ENCODE measurements at places on chromosomes 5 and 9.

DNA sequence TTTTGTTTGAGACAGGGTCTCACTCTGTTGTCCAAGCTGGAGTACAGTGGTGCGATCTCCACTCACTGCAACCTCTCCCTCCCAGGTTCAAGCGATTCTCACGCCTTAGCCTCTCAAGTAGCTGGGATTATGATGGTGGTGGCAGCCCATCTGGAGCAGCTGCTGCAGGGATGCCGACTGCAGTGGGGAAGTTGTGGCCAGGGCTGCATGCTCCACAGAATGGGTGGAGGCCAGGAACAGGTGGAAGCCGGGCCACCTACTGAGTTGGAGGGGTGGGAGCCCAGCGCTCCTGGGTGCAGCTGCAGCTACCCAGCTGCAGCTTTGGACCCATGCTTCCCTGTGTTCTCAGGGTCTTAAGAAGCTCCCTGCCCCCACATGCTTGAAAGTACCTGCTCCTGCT lies 99.7 kb downstream of the SCAI start:
- DNase-seq: no peak

DNA sequence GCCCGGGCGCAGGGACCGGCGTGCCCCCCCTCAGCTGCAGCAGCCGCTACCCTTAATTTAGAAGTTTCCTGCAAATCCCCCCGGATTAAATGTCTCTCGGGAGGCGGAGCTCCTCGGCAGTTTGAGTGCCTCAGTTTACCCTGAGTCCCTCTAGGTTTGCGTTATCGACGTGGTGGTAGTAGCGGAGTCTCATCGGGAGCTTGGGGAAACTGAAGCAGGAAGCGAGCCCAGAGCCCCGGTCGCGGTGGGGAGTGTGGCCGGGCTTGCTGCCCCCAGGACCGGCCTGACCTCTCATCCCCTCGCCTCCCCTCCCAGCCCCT lies 529 bp upstream of the TPM2 start:
- no peak for DNase-seq

DNA sequence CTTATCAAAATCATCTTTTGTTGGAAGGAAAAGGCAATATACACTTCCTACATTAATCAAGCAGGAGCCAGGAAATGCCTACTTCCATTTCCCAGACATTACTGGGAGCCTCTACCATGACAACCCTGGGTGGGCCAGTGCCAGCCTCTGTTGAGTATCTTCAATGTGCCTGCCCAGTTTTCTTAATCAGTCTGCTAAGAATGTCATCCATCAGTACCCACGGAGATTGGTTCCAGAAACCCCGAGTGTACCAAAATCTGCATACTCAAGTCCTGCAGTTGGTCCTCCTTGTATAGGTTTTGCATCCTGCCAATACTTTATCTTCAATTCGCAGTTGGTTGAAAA lies 82.4 kb downstream of the MARCHF3 start:
- DNase-seq: no peak

- peak; percentile 31 for DNase-seq
Measured at GRCh38 chr5:153863951-153864350, 174.8 kb downstream of the FAM114A2 start.

DNA sequence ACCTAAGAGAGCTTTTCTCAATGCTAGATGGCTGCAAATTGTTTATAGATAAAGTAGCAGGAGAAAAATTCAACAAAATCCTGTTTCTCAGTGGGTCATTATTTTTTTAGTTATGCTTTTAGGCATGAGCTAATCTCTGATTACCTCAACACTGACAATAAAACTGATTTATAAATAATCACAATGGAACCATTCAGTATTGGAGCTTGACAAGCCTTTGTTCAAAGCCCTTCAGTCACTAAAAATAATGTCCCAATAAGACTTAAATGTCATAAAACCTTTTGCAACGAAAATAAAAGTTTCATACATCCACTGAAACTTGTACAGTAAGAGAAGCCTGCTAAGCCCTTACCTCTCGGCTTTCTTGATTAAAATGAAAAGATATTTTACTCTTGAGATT lies 27.2 kb downstream of the PTPDC1 start:
- DNase-seq: no peak

- no peak for DNase-seq
Measured at GRCh38 chr5:115243412-115243811, 19.3 kb downstream of the PGGT1B start.

DNA sequence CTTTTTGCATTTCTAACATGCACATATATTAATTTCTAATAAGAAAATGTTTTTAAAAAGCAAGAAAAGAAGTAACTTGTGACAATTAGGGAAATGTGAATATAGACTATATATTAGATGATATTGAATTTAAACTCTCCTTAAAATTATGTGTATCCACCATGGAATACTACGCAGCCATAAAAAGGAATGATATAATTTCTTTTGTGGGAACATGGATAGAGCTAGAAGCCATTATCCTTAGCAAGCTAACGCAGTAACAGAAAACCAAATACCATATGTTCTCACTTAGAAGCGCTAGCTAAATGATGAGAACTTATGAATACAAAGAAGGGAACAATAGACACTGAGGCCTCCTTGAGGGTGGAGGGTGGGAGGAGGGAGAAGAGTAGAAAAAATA lies 23.8 kb upstream of the AP3B1 start:
- no peak for DNase-seq

DNA sequence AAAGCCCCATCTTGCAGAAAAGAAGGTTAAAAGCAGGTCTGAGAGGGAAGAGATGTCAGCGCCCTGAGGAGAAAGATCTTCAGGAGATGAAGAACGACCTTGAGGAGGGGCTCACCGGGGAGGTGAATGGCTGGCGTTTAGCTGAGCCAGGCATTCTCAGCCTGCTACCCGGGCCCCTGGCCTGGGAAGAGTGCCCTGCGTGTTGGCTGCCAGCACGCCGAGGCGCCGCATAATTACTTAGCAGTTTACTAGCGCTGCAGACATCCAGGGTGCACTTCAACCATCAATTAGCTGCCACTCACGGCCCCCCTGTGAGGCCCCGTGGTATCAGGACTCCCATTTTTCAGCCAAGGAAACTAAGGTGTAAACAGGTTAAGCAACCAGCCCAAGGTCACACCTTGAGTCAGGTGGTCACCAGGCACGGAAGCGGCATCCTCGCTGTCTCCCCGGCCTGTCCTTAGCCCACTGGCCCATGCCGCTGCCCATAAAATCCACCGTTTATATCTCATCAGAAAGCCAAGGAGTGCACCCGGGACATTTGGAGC lies 551.9 kb downstream of the BNC2 start:
- no peak for DNase-seq

DNA sequence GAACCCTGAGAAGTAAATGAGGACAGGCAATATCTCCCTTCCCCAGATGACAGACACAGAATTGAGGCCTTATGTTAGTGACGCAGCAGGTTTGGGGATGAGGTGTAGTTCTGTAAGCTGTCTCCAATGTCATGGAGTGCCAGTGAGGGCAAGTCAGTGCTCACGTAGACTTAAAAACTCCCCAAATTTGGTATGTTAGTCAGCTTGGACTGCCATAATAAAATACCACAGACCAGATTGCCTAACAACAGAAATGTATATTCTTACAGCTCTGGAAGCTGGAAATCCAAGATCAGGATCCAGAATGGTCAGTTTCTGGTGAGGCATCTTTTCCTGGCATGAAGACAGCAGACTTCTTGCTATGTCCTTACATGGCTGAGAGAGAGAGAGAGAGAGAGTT lies 14.9 kb downstream of the FOXI1 start:
- no peak for DNase-seq

DNA sequence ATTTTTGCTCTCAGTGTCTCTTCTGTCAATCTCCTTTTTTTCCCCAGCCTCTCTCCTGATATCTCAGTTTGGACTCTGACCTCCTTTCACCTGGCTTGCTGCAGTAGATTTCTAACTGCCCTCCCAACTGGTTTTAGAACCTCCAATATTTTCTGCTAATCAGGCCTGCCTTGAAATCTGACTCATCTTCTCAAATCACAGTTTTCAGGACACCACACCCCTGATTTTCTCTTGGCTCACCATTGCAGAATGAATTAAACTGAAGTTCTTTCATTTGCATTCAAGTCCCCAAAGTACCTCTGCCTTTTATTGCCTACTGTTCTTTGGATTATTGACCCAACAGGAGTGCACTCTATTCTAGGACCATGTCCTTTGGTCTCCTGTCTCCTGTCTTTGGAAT lies 310.4 kb upstream of the TRPC7 start:
- no peak for DNase-seq

DNA sequence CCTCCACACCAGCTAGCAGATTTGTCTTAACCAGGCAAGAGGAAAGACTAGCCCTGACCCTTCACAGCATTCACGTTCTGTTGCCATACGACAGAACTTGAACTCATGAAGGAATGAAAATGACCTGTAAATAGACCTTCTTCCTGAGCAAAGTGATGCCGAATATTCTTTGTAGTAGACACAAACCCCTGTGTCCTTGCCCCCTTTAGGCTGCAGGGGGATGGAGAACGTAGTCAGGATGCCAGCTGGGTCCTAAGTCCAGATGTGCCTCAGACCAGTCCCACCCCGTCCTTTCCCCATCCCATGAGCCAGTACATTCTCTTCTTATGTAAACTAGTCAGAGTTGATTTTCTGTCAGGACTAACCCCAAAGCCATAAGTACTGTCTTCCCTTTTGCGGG lies 104.2 kb upstream of the SAP30L start:
- DNase-seq: no peak

DNA sequence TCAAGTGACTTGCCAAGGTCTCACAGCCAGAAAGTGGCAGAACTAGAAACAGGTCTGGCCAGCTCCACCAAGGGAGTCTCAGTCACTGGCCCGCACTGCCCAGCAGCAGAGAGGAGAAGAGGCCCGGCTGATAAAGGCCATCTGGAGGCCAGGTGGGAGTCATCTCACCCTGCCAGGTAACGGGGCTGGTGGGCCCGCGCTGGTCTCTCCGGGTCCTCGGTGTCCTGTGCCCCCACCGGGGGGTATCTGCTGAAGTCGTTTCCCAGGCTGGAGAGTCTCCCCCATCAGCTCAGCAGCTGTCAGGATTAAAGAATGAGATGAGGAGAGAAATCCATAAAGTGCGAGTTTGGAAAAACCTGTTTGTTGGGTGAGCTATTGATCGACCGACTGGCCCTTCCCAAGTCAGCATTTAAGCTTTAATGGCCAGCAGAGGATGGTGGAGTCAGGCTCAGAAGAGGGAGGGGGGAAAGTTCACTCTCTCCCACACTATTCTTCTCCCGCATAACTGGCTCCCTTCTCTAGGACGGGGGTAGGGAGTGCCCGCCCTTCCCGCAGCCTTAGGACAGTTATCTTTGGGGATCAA lies 30.3 kb downstream of the LMX1B start:
- DNase-seq: peak; percentile 39

DNA sequence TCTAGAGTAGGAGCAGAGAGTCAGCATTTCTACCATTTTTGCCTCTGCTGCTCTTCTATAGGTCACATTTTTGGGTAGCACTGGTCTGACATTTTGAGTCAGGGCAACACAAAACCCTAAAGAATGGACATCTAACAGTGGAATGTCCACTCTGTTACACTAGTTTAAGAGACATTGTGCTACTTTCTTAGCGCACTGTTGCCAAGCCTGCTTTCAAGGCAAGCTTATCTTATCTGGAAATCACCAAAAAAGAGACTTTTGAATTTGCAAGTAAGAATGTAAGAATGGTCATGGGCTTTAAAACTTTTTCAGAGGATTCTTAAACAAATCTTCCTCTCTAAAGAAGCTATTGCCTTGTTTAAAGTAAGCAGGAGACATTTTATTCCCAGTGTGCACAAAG lies 73.0 kb upstream of the STARD4 start:
- DNase-seq: no peak

DNA sequence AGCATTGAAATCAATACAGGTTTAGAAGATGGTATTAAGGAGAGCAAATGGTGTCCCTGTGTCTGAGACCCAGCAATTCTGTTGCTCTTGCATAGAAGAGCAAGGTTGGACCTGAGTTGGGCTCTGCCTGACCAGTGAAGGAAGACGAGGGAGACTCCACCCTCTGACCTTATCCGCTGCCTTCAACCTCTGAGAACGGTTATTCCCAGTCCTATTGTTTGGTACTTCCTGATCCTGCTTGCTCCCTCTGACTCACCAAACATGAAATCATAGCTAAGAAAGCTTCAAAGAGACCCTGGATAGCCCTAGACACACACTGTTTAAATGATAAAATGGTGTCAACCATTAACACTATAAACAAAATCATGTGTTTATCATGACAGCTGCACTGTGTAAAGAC lies 218.5 kb downstream of the PLK2 start:
- DNase-seq: no peak

- DNase-seq: no peak
Measured at GRCh38 chr5:100777680-100778300, 125.3 kb downstream of the ST8SIA4 start.

DNA sequence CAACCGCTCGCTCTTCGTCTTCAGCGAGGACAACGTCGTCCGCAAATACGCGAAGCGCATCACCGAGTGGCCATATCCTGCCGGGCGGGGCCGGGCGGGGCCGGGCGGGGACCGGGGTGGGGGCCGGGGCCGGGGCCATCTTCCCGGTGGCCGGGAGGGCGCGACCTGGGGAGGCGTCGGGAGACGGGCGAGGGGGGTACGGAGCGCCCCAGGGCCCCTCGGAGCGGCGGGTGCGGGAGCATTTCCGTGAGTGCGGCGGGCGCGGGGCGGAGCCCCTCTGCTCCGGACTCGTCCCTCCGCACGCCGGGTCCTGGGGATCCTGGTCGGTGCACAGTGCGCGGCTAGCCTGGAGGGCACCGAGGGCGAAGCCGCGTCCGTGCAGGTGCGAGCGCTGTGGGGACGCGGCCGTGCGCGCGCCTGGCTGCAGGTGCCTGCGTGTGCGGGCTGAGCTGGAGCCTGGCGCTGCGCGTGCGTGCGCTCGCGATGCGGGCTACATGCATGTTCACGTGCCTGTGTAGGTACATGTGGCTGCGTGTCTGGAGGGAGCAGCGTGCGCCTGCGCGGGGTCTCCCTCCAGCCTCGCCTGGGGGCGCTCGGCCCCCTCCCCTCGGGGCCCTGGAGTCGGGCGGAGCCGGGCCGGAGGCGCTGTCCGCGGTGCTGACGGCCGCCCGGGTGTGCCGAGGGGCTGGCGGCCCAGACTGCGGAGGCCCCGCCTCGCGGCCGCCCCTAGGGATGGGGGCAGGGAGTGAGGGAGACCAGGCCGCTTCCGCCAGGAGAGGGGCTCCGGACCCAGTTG lies 762 bp downstream of the CACNA1B start:
- peak; percentile 88 for DNase-seq

- no peak for DNase-seq
Measured at GRCh38 chr9:85969727-85970126, 28.8 kb downstream of the NAA35 start.

GRCh38 chr5:18563853-18564252 lies 929.6 kb downstream of the TAF11L14 start:
- DNase-seq: no peak

DNA sequence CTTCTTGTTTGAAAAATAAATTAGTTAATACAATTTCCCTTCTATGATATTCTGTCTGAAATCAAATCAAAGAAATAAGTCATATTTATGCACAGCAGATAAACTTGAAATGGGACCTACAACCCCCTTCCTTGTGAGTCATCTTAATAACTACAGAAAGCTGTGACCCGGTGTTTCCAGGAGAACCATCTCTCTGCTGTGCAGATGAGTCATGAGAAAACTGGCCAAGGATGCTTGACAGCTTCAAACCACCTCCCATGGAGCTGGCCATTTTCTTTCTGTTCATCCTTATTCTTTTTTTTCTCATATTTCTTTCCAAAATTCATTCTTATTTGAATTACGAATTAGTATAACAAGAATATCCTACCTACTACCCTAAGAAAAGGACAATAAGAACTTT lies 43.4 kb upstream of the NR4A3 start:
- DNase-seq: no peak

GRCh38 chr9:121179930-121180681 lies 21.6 kb downstream of the RAB14 start:
- DNase-seq: no peak
